ENCODE measurements at places on chromosomes 3 and 15. TPM values are rescaled to one million over a fixed set of nuclear protein-coding genes. Genes with fewer than 3 reads are reported as not detected.

DNA sequence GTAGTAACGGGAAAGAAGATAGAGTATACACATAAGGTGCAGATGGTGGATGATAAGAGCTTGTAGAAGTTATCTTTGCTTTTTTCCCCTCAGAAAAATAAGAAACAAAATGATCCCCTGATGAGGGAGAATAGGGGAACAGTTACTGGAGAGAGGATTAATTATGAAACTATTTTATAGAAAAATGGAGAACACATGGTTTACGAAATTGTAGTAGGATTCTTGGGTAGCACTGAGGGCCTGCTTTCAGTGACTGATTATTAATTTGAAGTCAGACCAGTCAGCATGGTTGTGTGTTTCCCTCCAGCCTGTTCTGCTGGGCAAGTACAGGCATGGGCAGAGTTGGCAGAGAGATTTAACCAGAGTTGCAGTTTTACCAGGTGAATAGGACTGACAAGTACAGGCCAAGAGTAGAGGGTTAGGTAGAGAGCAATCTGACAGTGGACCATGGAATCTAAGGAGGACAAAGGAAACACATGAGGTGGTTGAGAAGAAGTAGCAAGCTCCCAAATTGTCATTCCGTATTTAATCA is 5.9 kb downstream of the SLC49A4 start:
- no peak overlapping the region for H3K27ac ChIP-seq
- DNase-seq, result no peak
- peaks cover 16% of the 10 kb centered on the region for H3K4me1 ChIP-seq
- no peaks in the 10 kb centered on the region for H3K36me3 ChIP-seq

- no peak for DNase-seq
- no peaks in the 10 kb centered on the region for H3K4me1 ChIP-seq
- H3K27ac ChIP-seq, result no peak overlapping the region
- no peaks in the 10 kb centered on the region for H3K36me3 ChIP-seq
- no peak overlapping the region for H3K4me3 ChIP-seq
- H3K27me3 ChIP-seq, result no peaks in the 10 kb centered on the region
Observed at GRCh38 chr3:77535116-77535515, 495.2 kb downstream of the ROBO2 start.

Gene SAMMSON
- total RNA-seq, result not detected

GRCh38 chr15:60916032-60916678 is 312.9 kb downstream of the RORA start:
- H3K36me3 ChIP-seq, result no peaks in the 10 kb centered on the region
- H3K27me3 ChIP-seq, result no peaks in the 10 kb centered on the region
- H3K4me1 ChIP-seq, result peaks cover 19% of the 10 kb centered on the region
- H3K27ac ChIP-seq, result peak overlapping the region; percentile 81

Gene PDZRN3
- total RNA-seq, result 11.5 TPM

- DNase-seq, result no peak
- H3K27ac ChIP-seq, result peak overlapping the region; percentile 72
- peaks cover 96% of the 10 kb centered on the region for H3K4me1 ChIP-seq
- H3K27me3 ChIP-seq, result no peaks in the 10 kb centered on the region
Observed at GRCh38 chr3:46930945-46931403, 45.6 kb downstream of the CCDC12 start.

DNA sequence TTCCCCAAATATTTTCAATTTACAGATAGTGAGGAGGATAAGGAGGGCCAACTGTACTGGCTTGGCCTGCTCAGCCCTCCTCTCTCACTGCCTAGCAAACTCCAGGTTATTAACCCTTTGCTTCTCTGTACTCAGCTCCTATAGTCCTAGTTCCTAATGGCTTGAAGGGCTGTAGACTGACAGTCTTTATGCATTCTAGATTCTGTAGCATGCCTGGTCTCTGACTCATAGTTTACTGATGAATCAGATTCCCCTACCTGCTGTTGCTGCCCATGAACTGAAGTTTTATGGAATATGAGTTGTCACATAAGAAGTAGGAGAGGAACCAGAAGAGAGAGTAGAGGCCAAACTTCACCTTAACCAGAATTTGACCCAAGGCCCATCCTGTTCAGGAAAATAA is 27.1 kb upstream of the MAP3K13 start:
- no peaks in the 10 kb centered on the region for H3K27me3 ChIP-seq
- H3K4me1 ChIP-seq, result peaks cover 20% of the 10 kb centered on the region
- no peak for DNase-seq
- no peaks in the 10 kb centered on the region for H3K36me3 ChIP-seq
- no peak overlapping the region for H3K27ac ChIP-seq

DNA sequence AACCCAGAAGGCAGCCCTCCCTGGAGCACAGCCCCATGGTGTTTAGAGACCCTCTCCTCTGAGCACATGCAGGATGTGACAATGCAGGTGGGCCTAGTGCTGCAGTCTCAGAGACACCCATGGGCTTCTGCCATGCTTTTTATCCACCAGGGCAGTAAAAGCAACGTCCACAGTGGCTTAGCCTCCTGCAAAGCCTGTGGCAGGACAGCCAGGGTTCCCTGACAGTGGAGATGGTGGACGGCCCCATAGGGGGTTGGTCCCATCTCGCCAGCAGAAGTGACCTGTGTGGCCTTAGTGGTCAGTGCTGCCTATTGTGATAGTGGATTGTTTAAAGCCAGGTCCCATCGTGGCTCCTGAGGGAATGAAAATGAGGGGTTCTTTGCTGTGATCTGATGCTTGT is 46.6 kb downstream of the APBA2 start:
- no peaks in the 10 kb centered on the region for H3K27me3 ChIP-seq
- H3K4me3 ChIP-seq, result no peak overlapping the region
- no peaks in the 10 kb centered on the region for H3K36me3 ChIP-seq
- DNase-seq, result no peak
- H3K4me1 ChIP-seq, result no peaks in the 10 kb centered on the region
- no peak overlapping the region for H3K27ac ChIP-seq

DNA sequence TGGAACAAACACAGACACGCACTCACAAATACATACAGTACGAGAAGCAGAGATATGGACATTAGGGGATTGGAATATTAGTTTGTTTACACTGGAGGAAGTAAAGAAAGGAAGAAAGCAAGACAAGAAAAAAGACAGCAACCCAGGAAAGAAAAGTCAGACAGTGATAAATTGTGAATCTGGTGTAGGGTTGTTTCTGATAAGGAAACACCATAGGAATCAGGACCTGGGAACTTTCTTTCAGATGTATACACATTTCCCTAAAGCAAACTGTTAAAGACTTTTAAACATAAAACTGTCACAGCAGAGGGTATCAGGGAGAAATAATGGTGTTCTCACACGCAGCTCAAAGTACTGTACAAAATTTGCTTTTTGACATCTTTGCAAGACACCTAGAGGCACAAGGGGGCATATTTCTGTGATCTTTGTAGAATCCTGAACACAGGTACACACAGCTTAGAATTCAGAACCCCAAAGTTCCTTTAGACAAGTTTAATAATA is 153.7 kb downstream of the TUSC7 start:
- no peak overlapping the region for H3K4me3 ChIP-seq
- H3K36me3 ChIP-seq, result no peaks in the 10 kb centered on the region
- no peak for DNase-seq
- no peak overlapping the region for H3K27ac ChIP-seq

DNA sequence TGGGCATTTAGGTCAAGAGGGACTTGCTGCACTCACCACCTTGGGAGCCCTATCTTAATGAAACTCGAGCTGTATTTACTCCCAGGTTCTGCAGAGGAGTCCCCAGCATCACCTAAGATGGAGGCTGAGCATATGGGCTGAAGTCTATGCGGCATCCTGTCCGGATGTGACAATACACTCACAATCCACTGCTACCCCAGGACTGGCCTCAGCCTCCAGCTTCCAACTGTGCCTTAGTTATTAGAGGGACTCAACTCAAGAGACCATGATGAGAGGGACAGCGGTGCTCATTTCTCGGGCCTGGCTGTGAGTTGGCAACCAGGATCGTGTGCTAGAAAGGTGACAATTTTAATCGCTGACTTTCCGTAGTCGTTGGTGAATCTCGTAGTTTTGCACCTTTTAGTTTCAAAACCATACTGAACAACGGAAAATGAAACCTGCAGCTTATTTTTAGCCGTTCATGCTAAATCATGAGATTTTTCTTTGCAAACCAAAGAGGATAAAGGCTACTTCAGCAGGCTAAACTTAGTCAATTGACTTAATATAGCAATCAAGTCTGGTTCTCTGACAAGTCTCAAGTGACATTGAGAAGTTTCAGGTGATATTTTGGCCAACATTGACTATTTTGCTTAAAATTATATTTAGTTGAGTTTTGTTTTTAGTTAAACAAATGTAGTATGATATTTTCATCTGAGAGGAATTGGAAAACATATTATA is 11.1 kb downstream of the ZBTB38 start:
- no peak for DNase-seq
- H3K4me1 ChIP-seq, result no peaks in the 10 kb centered on the region
- H3K27ac ChIP-seq, result no peak overlapping the region
- H3K36me3 ChIP-seq, result peaks cover 8% of the 10 kb centered on the region

DNA sequence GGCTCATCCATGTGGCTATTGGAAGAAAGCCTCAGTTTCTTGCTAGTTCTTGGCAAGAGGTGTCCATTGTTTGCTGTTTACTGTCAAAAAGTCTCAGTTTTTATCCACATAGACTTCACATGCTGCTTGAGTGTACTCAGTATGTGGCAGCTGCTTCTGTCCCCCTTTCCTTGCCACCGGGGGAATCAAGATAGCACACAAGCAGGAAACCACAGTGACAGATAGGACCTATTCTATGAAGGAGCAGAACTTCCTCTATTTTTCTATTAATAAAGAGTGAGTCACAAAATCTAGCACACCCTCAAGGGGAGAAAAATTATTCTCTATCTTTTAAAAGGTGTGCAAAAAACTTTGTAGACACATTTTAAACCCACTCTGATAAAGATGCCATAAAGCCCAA is 121.4 kb upstream of the GMNC start:
- DNase-seq, result no peak
- H3K36me3 ChIP-seq, result no peaks in the 10 kb centered on the region
- H3K27me3 ChIP-seq, result no peaks in the 10 kb centered on the region
- H3K4me3 ChIP-seq, result no peak overlapping the region

GRCh38 chr3:71052716-71053115 is 530.8 kb downstream of the FOXP1 start:
- no peaks in the 10 kb centered on the region for H3K36me3 ChIP-seq
- DNase-seq, result no peak
- H3K4me1 ChIP-seq, result peaks cover 5% of the 10 kb centered on the region

Gene CORO2B
- 3.9 TPM for total RNA-seq

DNA sequence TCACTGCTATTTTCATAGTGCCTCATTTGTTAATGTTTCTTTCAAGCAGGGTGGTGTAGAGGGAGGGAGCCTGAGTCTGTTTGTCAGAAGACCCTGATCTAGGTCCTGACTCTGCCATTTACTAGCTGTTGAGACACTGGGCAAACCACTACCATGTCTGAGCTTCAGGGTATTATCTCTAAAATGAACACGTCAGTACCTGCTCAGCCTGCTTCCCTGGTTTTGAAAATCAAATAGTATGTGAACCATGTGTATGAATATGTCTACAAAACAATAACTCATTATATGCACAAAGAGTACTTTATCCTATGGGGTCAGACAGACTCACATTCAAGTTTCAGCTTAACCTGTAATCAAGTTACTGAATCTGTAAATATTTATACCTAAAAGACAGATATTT is 25.1 kb downstream of the SYNPR start:
- H3K36me3 ChIP-seq, result no peaks in the 10 kb centered on the region
- no peaks in the 10 kb centered on the region for H3K27me3 ChIP-seq
- no peak for DNase-seq
- no peak overlapping the region for H3K4me3 ChIP-seq
- H3K27ac ChIP-seq, result no peak overlapping the region

Gene GOLGA6C
- not detected for total RNA-seq

Gene TEX55
- total RNA-seq, result not detected

Gene SELENOT
- 99.6 TPM for total RNA-seq

DNA sequence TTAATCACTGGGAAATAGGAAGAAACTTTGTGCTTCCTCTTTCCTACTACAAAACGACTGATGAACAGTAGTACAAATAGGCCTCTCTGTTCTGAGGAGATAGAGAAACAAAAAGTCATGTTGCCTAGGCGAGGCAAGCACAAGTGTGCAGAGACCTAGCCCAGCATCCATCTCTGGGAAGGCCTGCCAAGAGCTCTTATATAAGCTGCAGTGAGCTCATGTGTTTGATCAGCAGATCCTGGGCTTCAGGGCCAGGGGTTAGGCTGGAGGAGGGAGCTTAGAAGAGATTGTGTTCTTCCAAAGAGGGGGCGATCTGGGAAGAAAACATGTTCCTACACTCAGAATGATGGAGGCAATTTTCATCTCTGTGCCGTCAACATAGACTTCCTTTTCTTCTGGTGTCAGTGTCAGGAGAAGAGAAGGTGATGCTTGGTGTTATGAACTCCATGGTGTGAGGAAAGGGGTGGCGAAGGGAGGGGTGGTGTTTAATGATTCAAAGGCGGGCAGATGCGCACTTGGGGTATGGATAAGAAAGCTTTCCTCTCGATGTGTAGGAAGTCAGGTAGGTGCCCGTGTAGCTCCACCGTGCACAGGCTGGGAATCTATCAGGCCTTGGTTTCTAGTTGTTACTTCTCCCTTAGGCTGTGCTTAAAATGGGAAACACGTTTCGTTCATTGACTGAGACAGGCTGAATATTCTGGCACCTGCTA is 29.5 kb upstream of the ETV5 start:
- peaks cover 17% of the 10 kb centered on the region for H3K4me1 ChIP-seq
- no peaks in the 10 kb centered on the region for H3K36me3 ChIP-seq
- no peak overlapping the region for H3K27ac ChIP-seq

GRCh38 chr3:33831053-33831452 is 32.6 kb downstream of the PDCD6IP start:
- peaks cover 14% of the 10 kb centered on the region for H3K36me3 ChIP-seq
- DNase-seq, result no peak
- no peaks in the 10 kb centered on the region for H3K27me3 ChIP-seq

DNA sequence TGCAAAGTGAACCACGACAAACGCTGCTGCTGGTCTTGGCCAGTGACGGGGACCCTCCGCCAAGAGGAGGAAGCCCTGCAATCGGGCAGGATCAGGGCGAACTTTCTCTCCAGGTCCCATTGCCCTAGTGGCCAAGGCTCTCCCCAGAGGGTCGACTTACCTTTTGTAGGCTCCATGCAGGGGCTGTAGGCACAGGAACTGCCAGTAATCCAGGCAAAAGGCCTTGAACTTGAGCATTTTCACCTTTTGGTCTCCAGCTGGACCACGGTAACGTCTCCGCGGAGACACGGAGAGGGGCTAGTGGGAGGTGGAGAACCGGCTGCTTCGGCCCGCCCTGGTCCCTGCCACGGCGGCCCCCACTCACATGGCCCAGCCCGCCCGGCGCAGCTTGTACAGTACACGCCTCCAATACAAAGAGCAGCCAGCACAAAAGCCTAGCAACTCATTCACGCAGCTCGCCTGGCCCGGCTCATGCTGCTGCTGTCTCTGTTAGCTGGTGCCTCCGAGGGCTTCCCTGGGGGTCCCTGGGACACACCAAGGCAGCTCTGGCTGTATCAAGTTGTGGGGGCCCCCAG is 31.0 kb downstream of the IQSEC1 start:
- H3K27me3 ChIP-seq, result no peaks in the 10 kb centered on the region
- no peak overlapping the region for H3K27ac ChIP-seq
- H3K4me1 ChIP-seq, result no peaks in the 10 kb centered on the region
- no peak for DNase-seq
- H3K36me3 ChIP-seq, result no peaks in the 10 kb centered on the region
- H3K4me3 ChIP-seq, result no peak overlapping the region

Gene ITIH1
- not detected for total RNA-seq

GRCh38 chr3:113129168-113129567 is 82.2 kb upstream of the BOC start:
- no peaks in the 10 kb centered on the region for H3K36me3 ChIP-seq
- H3K4me1 ChIP-seq, result no peaks in the 10 kb centered on the region
- no peak overlapping the region for H3K4me3 ChIP-seq
- no peak overlapping the region for H3K27ac ChIP-seq
- no peaks in the 10 kb centered on the region for H3K27me3 ChIP-seq
- no peak for DNase-seq
